ENCODE measurements at places on chromosomes 2 and 18.
A peak's percentile ranks its signal among the peaks of the same experiment; 100 is the strongest.

DNA sequence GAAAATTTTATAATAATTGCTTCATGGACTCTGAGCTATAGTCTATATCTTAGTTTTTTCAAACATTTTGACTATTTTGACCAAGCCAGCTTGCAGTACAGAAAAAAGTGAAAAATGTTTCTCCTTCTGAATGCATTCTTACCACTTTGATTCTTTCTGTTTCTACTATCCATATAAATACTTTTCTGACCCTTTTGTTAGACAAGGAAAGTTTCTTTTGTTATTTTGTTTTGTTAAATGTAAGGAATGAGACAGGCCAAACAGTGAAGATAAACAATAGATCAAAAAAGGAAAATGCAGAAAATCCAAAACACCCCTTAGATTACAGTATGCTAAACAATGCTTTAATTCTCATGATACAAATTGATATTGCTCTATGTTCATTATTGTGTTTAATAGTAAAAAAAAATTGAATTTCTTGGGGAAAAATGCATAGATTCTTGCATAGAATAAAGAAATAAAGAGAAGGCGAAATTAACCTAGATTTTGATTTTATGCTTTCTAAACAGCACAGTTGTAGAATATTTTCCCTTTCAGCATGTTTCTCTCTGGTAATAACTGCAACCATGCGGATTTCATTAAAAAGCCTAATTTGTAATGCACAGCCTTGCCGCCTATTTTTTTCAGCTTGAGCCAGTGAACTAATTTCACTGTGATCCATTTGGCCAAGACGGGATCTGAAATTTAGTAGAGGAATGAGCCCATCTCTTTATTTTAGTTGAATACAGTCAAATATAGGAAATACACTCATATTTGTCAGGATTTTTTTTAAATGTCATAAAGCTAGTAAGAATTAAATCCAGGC is 976 bp downstream of the TNFAIP6 start:
- no peak for DNase-seq

- DNase-seq: no peak
Observed at GRCh38 chr18:25164211-25164847, 187.6 kb downstream of the ZNF521 start.

- DNase-seq: no peak
Observed at GRCh38 chr2:127669056-127669455, 6.3 kb downstream of the LIMS2 start.

GRCh38 chr2:190804182-190804795 is 76.3 kb upstream of the GLS start:
- peak; percentile 68 for DNase-seq

GRCh38 chr2:117856415-117857210 is 42.1 kb downstream of the DDX18 start:
- DNase-seq: no peak

GRCh38 chr2:58740426-58740825 is 499.3 kb upstream of the FANCL start:
- no peak for DNase-seq

- no peak for DNase-seq
Observed at GRCh38 chr18:23851470-23852002, 162.3 kb downstream of the LAMA3 start.

DNA sequence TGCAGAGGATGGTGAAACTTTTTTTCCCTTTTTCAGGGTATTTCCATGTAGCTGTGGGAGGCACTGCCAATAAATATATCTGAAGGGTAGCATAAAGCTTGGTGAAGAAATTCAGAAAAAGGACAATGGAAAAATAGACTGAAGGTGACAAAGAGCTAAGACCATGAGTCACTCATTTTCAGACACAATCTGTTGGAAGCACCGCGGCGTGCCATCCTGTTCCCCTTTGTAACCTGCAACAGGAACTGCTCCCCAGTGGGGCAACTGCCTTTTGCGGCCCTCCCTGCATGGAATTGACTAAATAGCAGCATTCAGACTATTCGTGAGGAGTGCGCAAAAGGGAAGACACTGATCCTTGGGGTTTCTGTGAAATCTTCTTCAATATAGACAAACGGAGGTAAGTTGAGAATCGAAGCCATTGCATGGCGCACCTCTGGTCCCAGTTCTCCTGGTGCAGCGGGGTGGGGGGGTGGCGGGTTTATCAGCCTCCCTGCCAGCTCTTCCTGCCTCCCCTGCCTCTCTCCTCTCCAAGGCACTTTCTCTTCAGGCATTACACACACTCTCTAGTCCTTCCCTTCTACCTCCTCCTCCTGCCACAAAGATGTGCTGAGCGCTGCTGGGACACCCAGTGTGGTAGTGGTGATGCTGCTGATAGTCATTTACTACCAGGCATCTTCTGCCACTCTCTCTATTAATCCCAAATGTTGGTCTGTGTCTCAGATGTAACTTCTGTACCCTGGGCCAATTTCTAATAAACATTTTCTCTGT is 126.2 kb upstream of the TMEM200C start:
- DNase-seq: no peak

GRCh38 chr2:202009019-202009481 is 24.6 kb upstream of the FZD7 start:
- peak; percentile 64 for DNase-seq

GRCh38 chr2:204681412-204681811 is 136.1 kb downstream of the PARD3B start:
- DNase-seq: peak; percentile 26

DNA sequence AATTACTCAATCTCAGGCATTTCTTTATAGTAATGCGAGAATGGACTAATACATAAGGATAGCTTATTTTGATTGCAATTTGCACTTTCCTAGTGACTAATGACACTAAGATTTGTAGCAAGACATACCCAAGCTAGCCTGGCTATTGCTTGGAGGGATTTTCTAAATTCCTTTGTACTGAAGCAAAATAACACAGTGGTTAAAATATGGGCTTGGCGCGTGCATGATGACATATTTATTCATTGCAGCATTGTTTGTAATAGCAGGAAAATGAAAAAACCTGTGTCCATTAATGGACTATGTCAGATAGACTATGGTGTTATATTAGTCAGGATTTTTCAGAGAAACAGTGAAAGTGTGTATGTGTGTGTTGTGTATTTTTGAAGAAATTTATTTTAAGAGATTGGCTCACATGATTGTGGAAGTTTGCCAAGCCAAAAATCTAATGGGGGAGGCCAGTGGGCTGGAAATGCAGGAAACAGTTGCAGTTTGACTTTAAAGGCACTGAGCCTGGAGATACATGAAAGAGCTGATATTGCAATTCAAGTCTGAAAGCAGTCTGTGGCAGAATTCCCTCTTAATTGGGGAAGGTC is 16.7 kb upstream of the LAPTM4A start:
- DNase-seq: peak; percentile 39

DNA sequence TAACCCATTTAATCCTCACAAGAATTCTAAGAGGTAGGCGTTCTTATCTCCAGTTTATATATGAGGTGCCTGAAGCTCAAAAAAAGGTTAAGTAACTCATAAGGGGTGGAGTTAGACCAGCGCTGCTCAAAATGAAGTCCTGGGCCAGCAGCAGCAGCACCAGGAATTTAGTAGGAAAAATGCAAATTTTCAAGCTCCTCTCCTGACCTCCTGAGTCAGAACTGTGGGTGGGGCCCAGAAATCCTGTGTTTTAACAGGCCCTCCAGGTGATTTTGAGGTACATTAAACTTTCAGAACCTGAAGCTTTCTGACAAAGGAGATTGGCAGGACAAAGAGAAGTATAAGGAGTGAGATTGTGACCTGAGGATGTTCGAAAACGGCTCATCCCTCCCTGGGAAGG is 66.0 kb upstream of the CCDC85A start:
- no peak for DNase-seq

GRCh38 chr2:100425573-100426383 is 8.3 kb upstream of the CHST10 start:
- no peak for DNase-seq

DNA sequence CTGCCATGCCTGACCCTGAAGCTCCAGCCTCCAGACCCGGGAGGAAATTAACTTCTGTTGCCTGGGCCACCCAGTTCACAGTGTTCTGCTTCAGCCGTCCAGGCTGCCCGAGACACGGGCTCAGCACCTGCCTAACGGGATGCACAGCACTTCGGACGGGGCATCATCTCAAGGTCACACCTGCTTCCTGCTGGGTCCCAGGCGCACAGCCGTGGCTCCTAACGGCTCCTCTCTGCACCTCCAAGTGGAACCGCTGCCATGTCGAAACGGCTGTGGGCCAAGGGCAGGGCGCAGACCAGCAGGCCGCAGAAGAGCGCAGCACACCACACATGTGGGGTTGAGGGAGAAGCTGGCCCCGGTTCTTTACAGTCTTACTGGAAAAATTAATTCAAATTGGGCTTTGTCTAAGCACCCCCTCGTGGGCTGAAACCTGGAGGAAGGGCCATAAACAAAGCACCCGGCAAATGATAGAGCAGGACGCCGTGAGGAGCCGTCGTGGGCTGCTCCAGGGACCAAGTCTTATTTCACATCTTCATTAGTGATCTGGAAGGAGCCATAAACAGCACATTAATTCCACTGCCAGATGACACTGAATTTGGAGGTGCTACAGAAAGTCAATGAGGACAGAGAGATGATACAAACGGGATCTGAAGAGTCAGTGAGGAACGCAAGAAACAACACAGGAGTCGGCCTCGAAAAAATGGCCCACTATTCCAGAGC is 59.6 kb downstream of the EIPR1 start:
- no peak for DNase-seq

DNA sequence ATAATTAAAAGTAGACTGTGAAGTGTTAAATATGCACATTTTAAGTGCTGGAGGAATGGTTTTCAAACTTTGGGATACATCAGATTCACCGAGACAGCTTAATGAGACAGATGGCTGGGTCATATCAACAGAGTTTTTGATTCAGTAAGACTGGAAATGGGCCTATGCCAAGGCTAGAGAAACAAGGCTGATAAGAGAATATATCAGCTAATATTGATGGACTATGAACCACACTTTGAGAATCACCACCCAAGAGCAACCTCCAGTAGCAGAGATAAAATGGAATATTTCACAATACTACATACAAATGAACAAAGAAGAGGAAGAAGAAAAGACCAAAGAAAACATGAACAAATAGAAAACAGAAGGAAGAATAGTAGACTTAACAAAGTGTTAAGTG is 450.2 kb upstream of the KLHL29 start:
- no peak for DNase-seq

- DNase-seq: peak; percentile 56
Observed at GRCh38 chr2:241933179-241933911, 63.8 kb downstream of the RTP5 start.

DNA sequence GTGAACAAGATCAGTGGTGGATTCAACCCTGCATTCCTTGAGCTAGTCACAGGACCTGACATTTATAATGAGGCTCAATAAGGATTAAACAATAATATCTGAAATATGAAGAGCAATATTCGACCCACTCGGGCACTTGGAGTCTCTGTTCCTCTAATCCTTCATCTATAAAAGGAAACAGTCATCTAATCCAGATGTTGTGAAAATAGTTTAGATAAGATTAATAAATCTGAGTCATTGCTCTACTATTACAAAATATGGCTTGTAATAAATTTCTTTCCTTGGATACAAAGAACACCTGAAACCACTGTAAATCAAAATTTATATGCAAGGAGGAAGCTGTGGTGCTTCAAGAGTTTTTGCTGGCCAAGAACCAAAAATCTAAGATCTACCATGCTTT is 846.9 kb upstream of the ACVR2A start:
- DNase-seq: no peak

DNA sequence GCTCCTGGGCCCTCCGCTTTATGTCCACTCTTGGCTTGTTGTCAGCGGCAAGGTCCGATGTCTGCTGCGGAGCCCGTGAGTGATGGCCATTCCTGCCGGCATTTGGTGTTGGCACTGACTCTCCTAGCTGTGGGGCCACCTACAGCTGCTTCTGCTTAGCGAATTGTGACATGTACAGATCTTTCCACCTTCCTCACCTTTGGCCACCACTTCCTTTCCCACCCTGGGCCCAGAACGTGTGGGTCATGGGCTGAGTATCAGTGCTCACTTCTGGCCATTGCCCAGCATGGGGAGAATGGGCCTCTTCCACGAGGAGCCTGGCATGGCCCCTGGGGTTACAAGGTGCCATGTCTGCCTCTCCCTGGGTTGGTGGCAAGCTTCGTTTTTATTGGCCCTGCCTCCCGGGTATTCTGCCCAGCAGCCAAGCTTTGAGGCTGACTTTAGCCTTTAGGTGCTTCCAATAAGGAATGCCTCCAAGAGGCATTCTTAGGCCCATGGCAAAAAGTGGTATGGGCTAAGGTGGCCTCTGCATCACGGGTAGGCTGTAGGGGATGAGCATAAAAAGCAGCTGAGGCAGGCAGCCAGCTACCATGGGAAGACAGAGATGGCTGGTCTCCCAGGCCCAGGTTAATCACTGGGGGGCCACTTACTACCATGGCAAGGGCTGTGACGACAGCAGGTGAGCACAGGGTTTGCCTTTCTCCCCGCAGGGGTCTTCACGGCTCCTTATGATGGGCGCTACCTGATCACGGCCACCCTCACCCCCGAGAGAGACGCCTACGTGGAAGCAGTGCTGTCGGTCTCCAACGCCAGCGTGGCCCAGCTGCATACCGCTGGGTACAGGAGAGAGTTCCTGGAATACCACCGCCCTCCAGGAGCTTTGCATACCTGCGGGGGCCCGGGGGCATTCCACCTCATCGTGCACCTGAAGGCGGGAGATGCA is 65.8 kb downstream of the EMILIN2 start:
- DNase-seq: no peak

GRCh38 chr18:1658908-1659566 is 754.4 kb downstream of the ADCYAP1 start:
- no peak for DNase-seq

DNA sequence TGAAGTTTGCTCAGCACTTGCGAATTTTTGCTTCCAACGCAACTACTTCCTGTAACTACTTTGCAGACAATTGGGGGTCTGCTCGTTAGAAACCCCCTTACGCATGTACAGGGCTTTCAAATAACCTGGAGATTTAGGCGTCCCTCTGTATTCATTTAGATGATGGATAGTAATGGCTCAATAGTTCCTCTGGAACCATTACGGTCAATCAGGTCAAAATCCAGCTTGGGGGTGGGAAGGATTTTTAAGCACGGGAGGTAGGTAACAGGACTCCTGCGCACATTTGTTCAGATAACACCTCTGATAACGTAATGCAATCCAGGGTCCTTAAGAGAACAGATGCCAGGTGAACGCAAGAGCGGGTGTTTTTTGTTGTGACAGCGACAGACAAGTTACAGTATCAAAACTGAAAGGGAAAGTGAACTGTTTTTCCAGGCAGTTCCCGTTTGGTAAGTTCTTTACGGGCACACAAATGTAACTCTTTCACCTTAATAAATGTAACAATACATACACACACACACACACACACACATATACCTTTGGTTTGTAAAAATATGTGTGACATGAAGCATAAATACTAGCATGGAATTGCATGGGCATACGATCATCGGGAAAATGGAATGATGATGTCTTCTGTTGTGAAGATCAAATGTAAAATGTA is 3.8 kb upstream of the OSR1 start:
- DNase-seq: peak; percentile 76

GRCh38 chr2:168992026-168992425 is 39.1 kb downstream of the ABCB11 start:
- DNase-seq: no peak
